Thoracic aorta (tissue), 2 donors: ENCODE measurements at places on chromosomes 2 and 18. TPM values are rescaled to one million over a fixed set of nuclear protein-coding genes. Genes with fewer than 3 reads are reported as not detected.

GRCh38 chr18:57445488-57446319, 10.5 kb downstream of the ONECUT2 start:
- H3K36me3 ChIP-seq = no peaks in the 10 kb centered on the region
- peaks cover 5% of the 10 kb centered on the region for H3K4me1 ChIP-seq
- no peak overlapping the region for H3K27ac ChIP-seq

- no peak overlapping the region for H3K27ac ChIP-seq
- no peaks in the 10 kb centered on the region for H3K27me3 ChIP-seq
- no peak for DNase-seq
- H3K4me1 ChIP-seq = no peaks in the 10 kb centered on the region
- no peaks in the 10 kb centered on the region for H3K36me3 ChIP-seq
- H3K4me3 ChIP-seq = no peak overlapping the region
Observed at GRCh38 chr2:148362144-148362796, 282.3 kb upstream of the EPC2 start.

- H3K27ac ChIP-seq = no peak overlapping the region
- H3K36me3 ChIP-seq = no peaks in the 10 kb centered on the region
- no peaks in the 10 kb centered on the region for H3K4me1 ChIP-seq
- DNase-seq = no peak
Observed at GRCh38 chr18:9426753-9427152, 48.6 kb upstream of the RALBP1 start.

- H3K27me3 ChIP-seq = no peaks in the 10 kb centered on the region
- DNase-seq = no peak
- H3K4me3 ChIP-seq = no peak overlapping the region
- peaks cover 26% of the 10 kb centered on the region for H3K4me1 ChIP-seq
- H3K27ac ChIP-seq = no peak overlapping the region
Observed at GRCh38 chr2:22497789-22498188, 887.2 kb upstream of the KLHL29 start.

- H3K4me1 ChIP-seq = peaks cover 61% of the 10 kb centered on the region
- no peak overlapping the region for H3K27ac ChIP-seq
- no peak for DNase-seq
- H3K27me3 ChIP-seq = no peaks in the 10 kb centered on the region
- peak overlapping the region; percentile 87 for H3K4me3 ChIP-seq
Observed at GRCh38 chr2:45011121-45011520, 1.9 kb upstream of the SIX2 start.

DNA sequence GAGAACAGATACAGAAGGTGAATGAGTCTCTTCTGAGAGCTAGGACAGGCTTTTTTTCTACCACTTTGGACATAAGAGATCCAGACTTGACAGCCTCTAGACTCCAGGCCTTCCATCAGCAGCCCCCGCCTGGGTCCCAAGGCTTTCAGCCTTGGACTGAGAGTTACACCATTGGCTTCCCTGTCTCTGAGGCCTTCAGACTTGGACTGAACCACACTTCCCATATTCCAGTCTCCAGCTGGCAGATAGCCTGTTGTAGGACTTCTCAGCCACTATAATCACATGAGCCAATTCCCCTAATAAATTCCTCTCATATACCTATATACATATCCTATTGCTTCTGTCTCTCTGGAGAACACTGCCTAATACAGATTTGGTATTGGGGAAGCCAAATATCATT, 128.2 kb downstream of the MCFD2 start:
- no peak overlapping the region for H3K4me3 ChIP-seq
- no peaks in the 10 kb centered on the region for H3K27me3 ChIP-seq
- H3K36me3 ChIP-seq = no peaks in the 10 kb centered on the region
- no peak overlapping the region for H3K27ac ChIP-seq
- no peak for DNase-seq

DNA sequence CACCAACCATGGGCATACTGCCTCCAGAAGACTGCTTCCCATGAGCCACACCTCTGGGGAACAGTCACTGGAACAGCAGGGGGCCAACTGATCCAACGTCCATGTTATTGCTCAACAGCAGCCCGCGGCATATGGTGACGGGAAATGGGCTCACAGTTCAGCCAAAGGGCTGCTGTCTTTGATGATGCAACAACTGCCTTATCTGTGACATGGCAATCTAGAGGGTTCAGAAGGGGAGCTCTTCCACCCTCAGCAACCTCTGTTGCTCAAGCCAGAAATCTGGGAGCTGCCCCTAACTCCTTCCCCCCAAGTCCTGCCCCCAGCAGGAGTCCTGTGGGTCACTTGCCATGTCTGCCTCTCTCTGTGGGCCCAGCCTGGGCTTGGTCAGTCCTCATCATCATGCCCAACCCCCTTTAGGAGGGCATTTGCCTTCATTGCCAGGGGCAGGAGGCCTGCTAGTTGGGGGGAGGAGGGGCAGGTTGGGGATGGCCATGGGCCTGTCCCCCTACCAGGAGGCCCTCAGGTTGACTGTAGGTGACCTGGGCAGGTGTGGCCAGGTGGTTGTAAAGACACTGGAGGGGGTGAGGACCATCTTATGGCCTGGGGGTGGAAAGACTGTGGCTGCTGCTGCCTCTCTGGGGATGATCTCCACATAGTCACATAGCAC, 212.9 kb downstream of the CYP26B1 start:
- no peak for DNase-seq
- no peaks in the 10 kb centered on the region for H3K27me3 ChIP-seq
- H3K36me3 ChIP-seq = no peaks in the 10 kb centered on the region
- H3K27ac ChIP-seq = peak overlapping the region; percentile 55
- H3K4me3 ChIP-seq = no peak overlapping the region

DNA sequence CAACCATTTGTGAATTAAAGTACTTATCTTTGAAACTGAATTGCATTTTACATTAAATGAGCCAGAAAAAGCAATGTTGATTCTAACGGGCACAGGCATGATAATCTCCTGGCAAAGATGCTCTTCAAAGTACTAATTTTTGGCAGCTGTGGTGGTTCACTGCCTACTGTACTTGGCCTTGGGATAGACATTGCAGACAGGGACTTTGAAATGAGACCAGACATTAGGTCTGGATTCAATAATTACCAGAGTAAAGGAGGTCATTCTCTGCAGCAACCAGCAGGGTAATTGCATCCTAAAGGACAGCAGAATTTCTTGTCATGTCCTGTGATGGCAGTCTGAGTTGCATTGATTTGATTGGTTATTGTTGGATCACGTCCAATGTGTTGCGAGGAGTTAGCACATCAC, 986.5 kb downstream of the TDRD15 start:
- H3K27me3 ChIP-seq = no peaks in the 10 kb centered on the region
- no peak for DNase-seq
- H3K27ac ChIP-seq = no peak overlapping the region
- no peaks in the 10 kb centered on the region for H3K36me3 ChIP-seq
- no peaks in the 10 kb centered on the region for H3K4me1 ChIP-seq

- H3K4me1 ChIP-seq = peaks cover 2% of the 10 kb centered on the region
- no peak overlapping the region for H3K27ac ChIP-seq
- no peak for DNase-seq
- no peak overlapping the region for H3K4me3 ChIP-seq
- peaks cover 5% of the 10 kb centered on the region for H3K36me3 ChIP-seq
Observed at GRCh38 chr2:238403632-238404405, 22.9 kb upstream of the ASB1 start.

DNA sequence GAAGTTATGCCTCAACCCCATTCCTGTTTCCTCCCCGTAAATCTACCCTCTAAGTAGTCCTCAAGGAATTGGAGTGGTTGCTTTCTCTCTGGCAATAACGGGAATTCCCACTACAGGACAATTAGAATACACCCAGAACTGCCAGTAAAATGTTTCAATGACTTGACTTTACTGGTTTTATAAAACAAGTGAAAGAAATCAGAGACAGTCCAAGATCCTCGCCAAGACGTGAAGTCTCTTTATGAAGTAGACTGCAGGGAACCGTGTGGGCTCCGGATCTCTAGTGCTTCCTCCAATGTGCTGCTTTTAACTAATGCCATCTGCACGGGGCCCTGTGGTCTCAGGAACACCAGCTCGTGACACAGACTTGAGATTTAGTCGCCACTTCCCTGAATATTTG, 101.4 kb downstream of the CPO start:
- H3K27me3 ChIP-seq = no peaks in the 10 kb centered on the region
- DNase-seq = no peak
- no peak overlapping the region for H3K4me3 ChIP-seq
- peaks cover 10% of the 10 kb centered on the region for H3K4me1 ChIP-seq
- H3K36me3 ChIP-seq = no peaks in the 10 kb centered on the region
- no peak overlapping the region for H3K27ac ChIP-seq

DNA sequence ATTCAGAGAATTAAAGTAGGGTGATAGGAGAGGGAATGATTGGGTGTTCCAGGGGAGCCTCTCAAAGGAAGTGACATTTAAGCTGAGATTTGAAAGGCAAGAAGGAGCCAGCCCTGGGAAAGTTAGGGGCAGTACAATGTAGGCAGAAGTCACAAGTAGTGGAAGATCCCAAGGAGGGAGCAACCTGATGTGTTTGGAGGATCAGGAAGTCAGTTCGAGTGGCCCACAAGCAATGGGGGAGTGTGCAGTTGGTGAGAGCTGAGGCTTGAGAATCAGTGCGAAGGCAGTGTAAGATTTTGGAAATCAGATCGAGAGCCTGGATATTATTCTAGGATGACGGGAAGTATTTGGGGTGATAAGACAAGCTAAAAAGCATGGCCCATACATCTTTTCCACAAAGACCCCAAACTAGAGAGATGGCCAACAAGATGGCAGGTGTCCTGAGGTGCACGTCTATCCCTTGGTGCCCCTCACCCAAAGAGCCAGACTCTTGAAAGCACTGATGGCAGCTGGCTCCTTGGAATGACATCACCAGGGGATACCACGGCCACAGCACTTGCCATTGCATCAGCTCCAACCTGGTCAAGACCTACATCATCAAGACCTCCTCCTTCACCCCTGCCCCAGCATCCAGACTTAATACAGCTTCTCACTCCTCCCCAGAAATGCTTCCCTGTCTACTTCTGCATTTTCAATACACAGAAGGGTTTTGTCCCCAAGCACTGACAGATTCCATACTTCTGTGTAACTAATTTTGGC, 127.3 kb downstream of the BCL2 start:
- no peaks in the 10 kb centered on the region for H3K27me3 ChIP-seq
- DNase-seq = no peak
- H3K27ac ChIP-seq = no peak overlapping the region
- peaks cover 5% of the 10 kb centered on the region for H3K4me1 ChIP-seq
- no peaks in the 10 kb centered on the region for H3K36me3 ChIP-seq

DNA sequence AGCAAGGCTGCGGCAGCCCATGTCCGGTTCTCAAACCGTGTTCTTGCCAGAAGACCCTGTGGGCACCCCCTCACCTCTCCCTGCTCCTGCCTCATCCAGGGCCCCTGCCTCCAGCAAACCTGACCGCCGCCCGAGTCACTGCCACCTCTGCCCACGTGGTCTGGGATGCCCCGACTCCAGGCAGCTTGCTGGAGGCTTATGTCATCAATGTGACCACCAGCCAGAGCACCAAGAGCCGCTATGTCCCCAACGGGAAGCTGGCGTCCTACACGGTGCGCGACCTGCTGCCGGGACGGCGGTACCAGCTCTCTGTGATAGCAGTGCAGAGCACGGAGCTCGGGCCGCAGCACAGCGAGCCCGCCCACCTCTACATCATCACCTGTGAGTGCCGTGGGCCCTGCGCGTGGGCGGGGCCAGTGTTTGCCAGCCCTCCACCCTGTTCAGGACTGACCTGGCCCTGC, 32.2 kb downstream of the MTERF4 start:
- DNase-seq = no peak
- H3K4me1 ChIP-seq = no peaks in the 10 kb centered on the region
- H3K4me3 ChIP-seq = no peak overlapping the region
- H3K36me3 ChIP-seq = peaks cover 79% of the 10 kb centered on the region

DNA sequence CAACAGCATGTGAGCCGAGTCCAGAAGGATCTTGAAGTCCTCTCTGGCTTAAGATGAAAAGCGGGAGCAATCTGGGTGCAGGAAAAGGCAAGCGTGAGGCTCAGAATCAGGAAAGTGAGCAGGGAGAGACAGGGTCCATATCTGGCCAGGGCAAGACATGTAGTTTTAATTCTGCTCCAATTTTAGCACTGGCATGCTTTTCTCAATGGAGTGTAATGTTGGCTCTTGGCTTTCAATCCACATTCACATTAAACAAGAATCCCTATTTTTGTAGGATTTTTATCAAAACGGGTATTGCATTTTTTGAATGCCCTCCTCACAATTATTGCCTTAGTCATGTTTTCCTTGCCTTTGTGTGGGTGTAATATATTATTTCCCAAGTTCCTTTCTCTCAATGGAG, 6.0 kb downstream of the SPATA3 start:
- H3K36me3 ChIP-seq = no peaks in the 10 kb centered on the region
- H3K4me3 ChIP-seq = no peak overlapping the region
- DNase-seq = no peak
- no peaks in the 10 kb centered on the region for H3K4me1 ChIP-seq
- H3K27me3 ChIP-seq = no peaks in the 10 kb centered on the region

DNA sequence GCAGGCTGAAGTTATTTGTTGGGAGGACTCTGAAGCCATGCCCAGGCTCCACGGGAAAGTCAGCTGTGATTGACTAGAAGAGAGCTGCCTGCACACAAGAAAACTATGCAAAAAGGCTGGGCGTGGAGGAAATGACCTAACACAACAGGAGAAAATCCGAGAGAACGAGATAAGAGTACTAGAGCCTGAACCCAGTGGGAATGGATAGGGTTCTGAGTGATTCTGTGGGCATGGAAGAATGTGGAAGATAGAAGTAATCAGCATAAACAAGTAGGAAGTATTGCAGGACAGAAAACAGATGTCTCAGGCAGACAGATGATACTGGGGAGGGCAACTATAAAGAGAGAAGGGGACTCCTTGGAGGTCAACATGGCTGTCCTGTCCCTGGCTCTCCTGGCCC, 12.1 kb upstream of the COPS8 start:
- no peaks in the 10 kb centered on the region for H3K36me3 ChIP-seq
- no peaks in the 10 kb centered on the region for H3K27me3 ChIP-seq
- no peaks in the 10 kb centered on the region for H3K4me1 ChIP-seq
- H3K27ac ChIP-seq = no peak overlapping the region
- H3K4me3 ChIP-seq = no peak overlapping the region

- no peaks in the 10 kb centered on the region for H3K36me3 ChIP-seq
- H3K4me1 ChIP-seq = peaks cover 14% of the 10 kb centered on the region
- H3K27ac ChIP-seq = no peak overlapping the region
- no peak overlapping the region for H3K4me3 ChIP-seq
Observed at GRCh38 chr2:109408043-109408335, 205.8 kb downstream of the SEPTIN10 start.

YPEL5 gene
- 103 TPM for total RNA-seq

DTNA gene
- 41.0 TPM for total RNA-seq

TIMM21 gene
- total RNA-seq = 14.5 TPM

HJURP gene
- total RNA-seq = 1.6 TPM

ABCG8 gene
- total RNA-seq = not detected

MAL gene
- not detected for total RNA-seq

MYOM1 gene
- 16.1 TPM for total RNA-seq

UNC80 gene
- total RNA-seq = not detected
